Endothelial cell of umbilical vein (primary cell): ENCODE measurements at places on chromosomes 2 and 18. TPM values are rescaled to one million over a fixed set of nuclear protein-coding genes. Genes with fewer than 3 reads are reported as not detected.

GRCh38 chr2:206160807-206161179 lies 1.1 kb downstream of the EEF1B2 start:
- DNase-seq, result no peak

GRCh38 chr2:241443486-241444223 lies 64.7 kb downstream of the STK25 start:
- no peak for DNase-seq

GRCh38 chr2:191206613-191207471 lies 38.4 kb upstream of the MYO1B start:
- DNase-seq, result no peak

- no peak for DNase-seq
These were observed 101.9 kb upstream of the ARHGAP28 start for GRCh38 chr18:6627645-6628044.

BIN1 gene
- polyA plus RNA-seq, result 25.8 and 26.3 TPM in 2 replicates

- DNase-seq, result peak; percentile 36
These were observed 44.5 kb downstream of the USP34 start for GRCh38 chr2:61426267-61426897.

DNA sequence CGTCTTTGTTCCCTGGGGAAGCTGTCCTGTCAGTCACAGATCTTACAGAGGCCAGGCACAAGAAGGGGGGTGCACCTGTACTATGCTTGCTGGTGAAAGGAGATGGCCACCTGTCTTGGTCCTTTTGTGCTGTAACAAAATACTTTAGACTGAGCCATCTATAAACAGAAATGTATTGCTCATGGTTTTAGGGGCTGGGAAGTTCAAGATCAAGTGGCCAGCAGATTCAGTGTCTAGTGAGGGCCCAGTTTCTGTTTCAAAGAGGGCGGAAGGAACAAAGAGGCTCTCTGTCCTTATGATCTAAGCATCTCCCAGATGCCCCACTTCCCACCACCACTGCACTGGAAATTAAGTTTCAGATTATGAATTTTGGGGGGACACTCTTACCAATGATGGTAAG lies 35.5 kb upstream of the RPL37A start:
- no peak for DNase-seq

DNA sequence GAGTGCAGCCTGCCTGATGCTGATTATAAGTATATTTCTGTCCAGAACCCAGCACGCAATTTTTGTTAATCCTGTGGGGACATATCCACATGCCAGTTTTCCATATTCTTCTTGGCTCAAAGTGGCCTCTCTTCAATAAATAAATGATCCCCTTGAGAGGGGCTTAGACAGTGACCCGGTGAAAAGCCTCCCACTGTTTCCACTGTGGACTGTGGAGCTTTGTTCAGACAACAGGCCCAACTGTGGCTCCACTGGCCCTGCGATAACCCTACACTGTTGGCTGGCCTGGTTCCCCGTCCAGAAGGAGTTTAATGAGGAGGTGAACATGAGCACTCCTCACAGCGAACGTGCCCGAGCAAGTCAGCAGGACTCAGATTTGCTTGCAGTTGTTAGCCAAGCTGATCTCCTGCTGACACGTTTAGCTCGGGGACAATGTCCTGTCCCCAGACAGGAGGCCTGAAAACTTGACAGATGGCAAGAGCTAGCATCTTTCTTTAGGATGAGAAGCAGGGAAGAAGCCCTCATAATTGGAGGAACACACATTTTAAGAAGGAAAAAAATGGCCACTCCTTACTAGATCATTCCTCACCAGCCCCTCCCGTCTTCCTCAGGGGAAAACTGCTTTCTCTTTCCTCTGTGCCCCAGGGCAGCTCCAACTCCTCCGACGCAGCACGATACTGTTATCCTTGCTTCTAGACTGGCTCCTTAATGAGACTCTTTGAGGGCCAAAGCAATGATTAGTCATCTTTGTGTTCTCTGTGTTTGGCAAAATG lies 20.0 kb upstream of the MTCL1 start:
- DNase-seq, result no peak

DES gene
- polyA plus RNA-seq, result not detected in 2 replicates
